Head of caudate nucleus (tissue), 42 donors: ENCODE measurements at places on chromosomes 16 and 17.

- DNase-seq = no peak
These were observed 45.0 kb downstream of the SLC7A5 start for GRCh38 chr16:87824016-87824990.

DNA sequence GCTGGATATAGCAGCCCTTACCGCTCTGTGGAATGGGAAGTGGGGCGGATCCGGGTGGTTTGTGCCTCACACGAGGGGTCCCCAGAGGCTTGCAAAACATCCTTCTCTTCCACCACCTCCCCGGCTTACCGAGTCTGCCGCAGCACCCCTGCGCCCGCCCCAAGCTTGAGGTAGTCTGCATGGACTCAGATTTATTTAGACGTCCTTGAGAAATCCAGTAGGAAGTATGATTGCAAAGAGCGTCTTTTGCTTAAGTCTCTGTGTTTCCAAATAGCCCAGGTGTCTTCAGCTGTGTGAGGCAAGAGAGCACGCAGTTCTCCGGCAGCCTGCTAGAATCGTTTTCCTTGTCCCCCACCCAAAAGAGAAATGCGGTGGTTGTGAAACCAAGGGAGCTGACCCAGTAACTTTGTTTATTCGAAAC is 2.4 kb downstream of the KIAA0513 start:
- no peak for DNase-seq

- no peak for DNase-seq
These were observed 14.7 kb upstream of the SKAP1 start for GRCh38 chr17:48444516-48445247.

GRCh38 chr16:56984639-56985038 is 4.7 kb upstream of the NLRC5 start:
- DNase-seq = no peak

DNA sequence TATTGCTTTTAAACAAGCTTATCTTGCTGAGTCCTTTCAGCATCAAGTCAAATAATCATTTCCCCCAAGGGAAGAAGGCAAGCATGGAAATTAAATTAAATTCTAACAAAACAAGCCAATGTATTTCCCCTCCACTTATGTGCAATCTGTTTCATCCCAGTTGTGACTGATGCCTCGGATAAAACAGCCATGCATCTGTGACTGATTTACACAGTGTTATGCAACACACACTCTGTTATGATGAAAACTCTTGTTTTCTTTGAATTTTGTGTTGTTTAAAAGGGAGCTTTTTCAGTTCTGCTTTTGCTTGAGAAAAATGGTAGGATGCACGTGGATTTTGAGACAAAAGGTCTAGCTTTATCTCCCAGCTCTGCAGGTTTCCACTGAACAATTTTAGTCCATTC is 32.6 kb downstream of the TMEM100 start:
- DNase-seq = no peak

GRCh38 chr16:22694887-22695382 is 119.0 kb upstream of the HS3ST2 start:
- no peak for DNase-seq

- peak; percentile 64 for DNase-seq
These were observed 188.2 kb downstream of the FTO start for GRCh38 chr16:53892155-53892554.

DNA sequence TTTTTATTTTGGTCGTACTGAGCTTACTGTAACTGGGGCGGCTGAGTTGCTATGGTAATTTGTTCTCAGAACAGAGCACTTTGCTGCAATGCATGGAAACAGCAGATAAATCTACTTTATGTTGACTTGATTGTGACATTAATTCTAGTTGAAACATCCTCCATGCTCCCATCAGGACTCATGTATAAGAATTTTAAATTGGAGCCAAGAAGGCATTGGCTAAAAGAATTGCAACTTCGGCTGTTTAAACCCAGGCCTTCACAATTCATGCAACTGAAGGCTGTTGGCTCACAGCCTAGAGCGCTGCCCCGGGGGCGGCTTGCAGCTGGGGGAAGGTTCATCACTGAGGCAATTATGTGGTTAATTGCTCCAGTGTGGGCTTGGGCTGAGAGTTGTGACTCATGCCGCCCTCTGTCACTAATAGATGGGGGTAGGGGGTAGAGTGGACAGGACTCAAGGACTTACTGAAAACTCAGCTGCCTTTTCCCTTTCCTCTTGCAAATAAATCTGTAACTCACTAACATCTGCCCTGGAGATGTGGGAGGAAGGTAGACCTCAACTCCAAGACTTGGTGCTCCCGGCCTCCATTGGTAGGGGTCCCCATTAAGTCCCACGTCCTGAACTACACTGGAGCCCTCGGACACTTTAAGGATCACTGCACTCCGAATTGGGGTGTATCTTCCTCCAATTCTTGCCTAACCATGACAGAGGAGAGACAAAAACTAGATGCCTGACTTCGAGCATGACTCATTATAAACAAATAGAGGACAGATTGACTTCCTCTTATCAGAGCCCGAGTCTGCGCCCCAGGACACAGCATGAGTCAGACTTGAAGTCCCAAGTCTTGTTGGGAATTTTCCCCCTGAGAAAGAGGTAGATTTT is 37.5 kb downstream of the ERCC4 start:
- DNase-seq = peak; percentile 82
